ENCODE measurements at places on chromosomes 4 and X. TPM values are rescaled to one million over a fixed set of nuclear protein-coding genes. Genes with fewer than 3 reads are reported as not detected.

DNA sequence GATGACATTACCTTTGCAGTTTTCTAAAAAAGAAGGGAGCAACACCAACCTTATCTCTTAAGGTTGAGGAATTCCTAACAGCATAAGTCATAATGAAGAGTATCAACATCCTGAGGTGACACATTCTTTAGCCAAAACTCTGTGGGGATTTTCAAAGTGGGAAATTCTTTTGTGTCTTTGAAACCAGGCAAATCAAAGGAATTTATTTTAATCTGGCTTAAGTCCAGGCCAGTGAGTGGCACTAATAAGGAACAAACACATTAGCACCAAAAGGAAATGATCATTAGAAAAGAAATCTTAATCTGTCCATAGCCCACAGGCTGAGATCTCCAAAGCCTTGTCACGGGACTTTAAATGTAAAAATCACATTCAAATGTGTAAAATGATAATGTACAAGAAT is 110.1 kb downstream of the LARP7 start:
- no peaks in the 10 kb centered on the region for H3K27me3 ChIP-seq
- H3K4me1 ChIP-seq, result no peaks in the 10 kb centered on the region
- no peak overlapping the region for H3K4me3 ChIP-seq

GRCh38 chr4:125985856-125986255 is 671.1 kb downstream of the FAT4 start:
- no peaks in the 10 kb centered on the region for H3K36me3 ChIP-seq
- H3K27me3 ChIP-seq, result no peaks in the 10 kb centered on the region
- DNase-seq, result no peak
- no peak overlapping the region for H3K27ac ChIP-seq
- H3K4me3 ChIP-seq, result no peak overlapping the region

DNA sequence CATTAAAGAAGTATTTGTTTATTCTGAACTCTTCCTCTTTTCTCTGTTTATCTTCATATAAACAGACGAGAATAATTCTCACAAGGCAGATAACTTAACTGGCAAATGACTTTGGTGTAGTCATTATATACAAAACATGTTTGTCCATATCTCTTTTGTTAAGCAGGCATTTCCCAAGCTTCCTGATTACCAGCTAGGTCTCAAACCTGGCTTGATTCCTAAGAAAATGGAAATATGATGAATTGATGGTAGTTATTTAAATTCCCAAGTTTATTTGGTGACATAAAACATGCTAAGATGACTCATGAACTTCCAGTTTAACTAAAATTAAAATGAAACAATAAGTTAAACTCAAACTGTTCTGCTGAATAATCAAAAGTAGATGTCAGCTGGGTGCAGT is 96.8 kb downstream of the ARSJ start:
- no peak overlapping the region for H3K27ac ChIP-seq
- H3K4me1 ChIP-seq, result no peaks in the 10 kb centered on the region
- no peak overlapping the region for H3K4me3 ChIP-seq
- no peak for DNase-seq
- no peaks in the 10 kb centered on the region for H3K27me3 ChIP-seq

DNA sequence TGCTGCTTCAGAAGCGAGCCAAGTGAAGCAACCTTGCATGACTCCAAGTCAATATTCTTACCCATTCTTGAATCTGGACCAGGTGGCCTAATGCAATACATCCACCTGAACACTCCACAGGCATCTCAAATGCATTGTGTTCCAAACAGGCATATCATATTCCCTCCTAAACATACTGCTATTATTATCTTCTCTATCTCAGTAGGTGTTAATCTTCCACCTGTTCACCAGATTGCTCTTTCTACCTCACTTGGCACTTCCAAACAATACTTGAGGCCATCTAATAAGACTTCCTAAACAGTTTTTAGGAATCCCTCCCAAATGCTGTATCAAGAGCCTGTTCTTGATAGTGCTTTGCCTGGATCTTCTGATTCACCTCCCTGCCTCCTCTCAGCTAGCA is 90.7 kb downstream of the GPRIN3 start:
- H3K27me3 ChIP-seq, result no peaks in the 10 kb centered on the region
- H3K4me3 ChIP-seq, result no peak overlapping the region
- no peak overlapping the region for H3K27ac ChIP-seq
- H3K36me3 ChIP-seq, result no peaks in the 10 kb centered on the region
- no peak for DNase-seq

Gene FAM114A1
- total RNA-seq, result 31.1 TPM

Gene TMEM271
- not detected for total RNA-seq

Gene TDO2
- 1.3 TPM for total RNA-seq

Gene UGT2B15
- not detected for total RNA-seq

Gene NOX1
- total RNA-seq, result not detected
